ENCODE measurements at places on chromosomes 11 and 22.
A peak's percentile ranks its signal among the peaks of the same experiment; 100 is the strongest.

DNA sequence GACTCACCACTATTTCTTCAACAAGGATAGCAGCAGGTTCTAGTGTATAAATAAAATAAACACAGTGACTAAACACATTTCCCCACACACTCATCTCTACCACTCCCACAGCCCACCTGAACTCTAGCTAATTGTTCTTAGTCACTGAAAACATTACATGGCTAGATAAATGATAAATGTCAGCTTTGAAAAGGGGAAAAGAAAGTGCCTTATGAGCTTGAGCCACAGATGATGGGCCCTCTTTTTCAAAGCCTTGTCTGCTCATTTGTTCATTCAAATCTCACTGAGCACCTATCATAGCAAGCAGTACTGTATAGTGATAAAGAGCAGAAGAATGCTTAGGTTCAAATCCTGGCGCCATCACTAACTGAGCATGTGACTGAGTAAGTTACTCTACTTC is 58.3 kb downstream of the SIK3 start:
- DNase-seq: no peak

GRCh38 chr11:66243782-66244535 is 24.5 kb upstream of the RAB1B start:
- DNase-seq: no peak

DNA sequence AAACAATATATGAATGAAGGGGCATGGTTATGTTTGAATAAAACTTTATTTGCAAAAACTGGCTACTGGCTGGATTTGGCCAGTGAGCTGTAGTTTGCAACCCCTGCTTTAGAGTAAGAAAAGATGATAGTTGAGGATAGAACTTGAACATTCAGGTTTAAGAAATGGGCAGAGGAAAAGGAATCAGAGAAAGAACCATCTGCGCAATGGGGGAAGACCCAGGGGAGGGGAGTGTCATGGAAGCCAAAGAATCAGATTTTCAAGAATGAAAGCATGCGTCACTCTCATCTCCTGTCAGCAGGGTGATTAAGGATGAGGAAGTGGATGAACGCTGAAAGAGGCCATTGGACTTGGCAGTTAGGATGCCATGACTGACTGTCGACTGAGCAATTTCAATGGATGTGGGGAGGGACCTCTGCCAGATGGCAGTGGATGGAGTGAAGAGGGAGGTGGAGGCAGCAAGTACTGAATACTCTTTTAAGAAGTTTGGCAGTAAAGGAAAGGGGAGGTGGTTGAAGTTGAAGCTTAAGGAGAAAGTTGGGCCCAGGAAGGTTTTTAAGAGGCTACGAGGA is 21.2 kb downstream of the FAT3 start:
- no peak for DNase-seq

DNA sequence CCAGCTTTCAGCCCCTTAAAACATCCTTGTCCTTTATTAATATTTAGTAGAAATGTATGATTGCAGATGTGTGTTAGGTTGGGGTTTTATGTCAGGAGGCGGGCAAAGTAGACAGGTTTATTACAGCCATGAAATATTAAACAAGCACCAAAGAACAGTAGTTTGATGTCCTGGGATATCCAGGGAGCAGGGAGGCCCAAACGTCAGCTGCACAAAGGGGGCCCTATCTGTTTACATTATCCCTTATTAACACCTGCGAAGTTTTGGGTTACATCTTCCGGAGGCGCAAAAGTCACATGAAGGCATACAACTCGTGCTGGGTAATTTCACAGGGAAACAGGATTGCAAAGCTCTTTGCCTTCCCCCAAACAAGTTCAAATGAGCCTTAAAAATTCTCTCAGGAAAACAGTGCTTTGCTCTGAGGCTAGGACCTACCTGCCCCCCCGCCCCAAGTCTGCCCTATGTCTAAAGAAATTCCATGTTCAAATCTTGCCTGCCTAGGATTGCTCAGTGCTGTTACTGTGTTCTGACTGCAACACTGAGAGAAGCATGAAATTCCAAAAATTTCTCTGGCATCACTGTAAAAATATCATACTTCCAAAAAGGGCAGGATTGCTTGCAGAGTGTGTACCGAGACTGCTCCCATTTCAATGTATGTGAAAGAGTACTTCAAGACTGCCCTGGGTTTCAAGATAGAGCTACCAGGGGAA is 8.9 kb downstream of the MN1 start:
- DNase-seq: no peak

DNA sequence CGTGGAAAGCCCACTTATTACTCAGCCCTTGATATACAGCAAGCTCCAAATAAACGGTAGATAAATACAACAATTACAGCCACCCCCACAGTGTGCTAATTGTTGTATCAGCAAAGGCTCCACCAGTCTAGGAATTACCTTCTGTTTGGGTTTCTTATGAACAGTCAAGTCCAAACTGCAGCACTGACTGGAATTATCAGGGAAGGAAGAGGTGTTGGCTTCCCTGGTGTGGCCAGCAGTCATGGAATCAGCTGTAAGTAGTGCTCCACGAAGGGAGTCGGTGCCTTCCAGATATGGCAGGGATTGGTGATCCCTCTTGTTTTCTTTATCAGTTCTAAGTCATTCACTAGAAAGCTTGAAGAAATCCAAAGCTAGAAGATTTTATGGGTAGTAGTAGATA is 209.1 kb downstream of the SNX19 start:
- no peak for DNase-seq

DNA sequence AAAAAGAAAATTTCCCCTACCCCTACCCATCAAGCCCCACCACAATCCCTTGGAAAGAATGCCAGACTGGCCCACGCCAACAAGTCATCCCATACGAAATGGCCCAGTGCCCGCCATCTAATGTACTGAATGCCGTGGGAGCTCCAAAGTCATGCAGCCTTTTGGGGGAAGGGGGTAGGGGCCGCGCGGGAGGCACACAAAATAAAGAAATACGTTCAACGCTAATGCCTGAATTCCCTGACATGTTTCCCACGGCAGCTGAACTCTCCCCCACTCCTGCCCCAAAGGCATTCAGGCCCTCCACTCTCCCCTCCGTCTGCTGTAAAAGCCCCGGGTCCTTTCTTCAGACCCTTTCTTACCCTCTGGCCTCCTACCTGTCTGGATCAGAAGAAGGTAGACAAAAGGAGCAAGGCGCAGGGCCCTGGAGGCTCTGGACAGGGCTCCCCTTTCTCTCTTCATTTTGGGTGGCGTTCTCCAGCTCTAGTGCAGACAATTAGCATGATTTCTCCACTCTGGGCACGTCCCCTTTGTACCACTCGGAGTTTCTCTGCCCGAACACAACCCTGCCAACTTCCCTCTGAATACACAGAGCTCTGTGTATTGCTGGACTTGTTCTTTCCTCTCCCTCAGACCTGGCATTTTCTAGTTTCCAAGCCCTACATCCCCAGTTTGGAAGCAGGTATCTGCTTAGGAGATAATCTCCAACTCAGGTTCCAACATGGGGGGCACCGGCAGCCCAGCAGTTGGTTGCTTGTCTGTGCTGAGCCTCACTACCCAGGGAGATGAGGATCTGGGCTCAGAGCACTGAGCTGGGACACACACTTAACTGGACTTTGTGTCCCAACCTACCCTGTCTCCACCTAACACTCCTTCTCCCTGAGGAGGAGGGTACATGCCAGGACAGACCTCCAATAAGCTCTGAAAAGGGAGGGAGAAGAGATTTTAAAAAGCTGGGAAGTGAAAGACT is at the start of gene HEPACAM:
HEPACAM (minus strand) TSS at position 500 of the 967 bp plus-strand sequence; CDS start at position 459, 41 bp downstream.
- DNase-seq: no peak

DNA sequence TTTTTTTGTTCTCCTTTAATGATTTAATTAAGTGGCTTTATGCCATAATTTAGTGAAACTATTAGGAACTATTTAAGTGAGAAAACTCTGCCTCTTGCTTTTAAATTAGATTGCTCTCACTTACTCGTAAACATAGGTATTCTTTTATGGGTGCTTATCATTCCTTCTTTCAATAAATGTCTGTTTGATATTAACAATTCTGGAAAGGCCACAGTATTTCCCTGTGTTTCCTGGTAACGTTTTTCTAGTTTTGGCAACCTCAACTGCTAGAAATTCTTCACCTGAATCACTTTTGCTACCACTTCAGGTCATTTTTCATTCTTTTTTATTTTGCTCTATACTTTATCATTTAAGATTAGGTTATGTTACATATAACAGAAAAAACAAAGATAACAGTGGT is 19.9 kb upstream of the NCR3LG1 start:
- no peak for DNase-seq

DNA sequence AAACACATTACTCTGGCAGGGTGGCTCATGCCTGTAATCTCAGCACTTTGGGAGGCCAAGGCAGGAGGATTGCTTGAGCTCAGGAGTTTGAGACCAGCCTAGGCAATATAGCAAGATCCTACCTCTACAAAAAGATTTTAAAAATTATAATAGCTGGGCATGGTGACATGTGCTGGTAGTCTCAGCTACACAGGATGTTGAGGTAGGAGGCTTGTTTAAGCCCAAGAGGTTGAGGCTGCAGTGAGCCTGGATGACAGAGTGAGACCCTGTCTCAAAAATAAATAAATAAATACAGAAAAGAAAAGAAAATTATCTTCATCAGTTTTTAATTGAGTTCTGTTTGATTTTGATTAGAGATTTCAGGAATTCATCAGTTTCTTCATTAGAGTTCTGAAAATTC is 5.2 kb downstream of the CCDC134 start:
- no peak for DNase-seq

- DNase-seq: no peak
These were observed 497 bp upstream of the SYT12 start for GRCh38 chr11:67022341-67022933.

GRCh38 chr11:34826384-34826726 is 89.8 kb downstream of the APIP start:
- no peak for DNase-seq

GRCh38 chr11:34799848-34800247 is 116.3 kb downstream of the APIP start:
- no peak for DNase-seq

GRCh38 chr11:47606731-47607130 is 12.5 kb upstream of the C1QTNF4 start:
- no peak for DNase-seq

DNA sequence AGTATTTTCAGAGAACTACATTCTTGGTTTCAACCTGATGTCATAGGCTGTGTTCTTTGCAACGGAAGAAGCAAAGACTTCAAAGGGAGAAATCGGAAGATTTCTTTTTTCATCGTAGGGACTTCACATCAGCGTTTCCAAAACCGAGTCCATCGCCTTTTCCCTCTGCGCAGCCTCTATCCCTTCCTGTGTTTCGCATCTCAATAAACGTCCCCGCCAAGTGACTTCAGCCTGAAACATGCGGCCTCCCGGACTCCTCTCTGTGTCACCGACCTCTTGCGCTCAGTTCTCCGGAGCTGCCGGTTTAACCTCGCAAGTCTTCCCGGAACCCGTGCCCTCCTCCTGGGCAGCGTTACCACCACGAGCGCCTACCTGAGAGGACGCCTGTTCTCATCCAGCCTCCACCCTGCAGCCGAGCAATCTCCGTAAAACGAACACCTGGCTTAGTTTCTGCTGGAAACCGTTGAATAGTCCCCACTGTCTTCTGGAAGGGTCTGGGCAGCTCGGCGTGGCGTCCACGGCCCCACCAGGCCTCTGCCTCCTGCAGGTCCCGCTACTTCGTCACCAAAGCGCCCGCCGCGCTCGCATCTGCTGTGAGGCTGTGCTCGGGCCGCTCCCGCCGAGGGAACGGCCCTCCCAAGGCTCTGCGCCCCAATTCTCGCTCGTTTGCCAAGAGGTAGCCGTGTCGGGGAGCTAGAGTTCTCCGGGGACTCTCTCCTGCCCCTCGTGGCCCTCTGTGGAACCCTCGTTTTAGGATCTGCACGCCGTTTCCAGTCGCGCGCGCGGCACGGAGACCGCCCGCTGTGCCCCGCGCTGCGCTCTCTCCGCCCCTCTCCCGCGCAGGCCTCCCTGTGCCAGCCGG is at the start of gene GLB1L3:
GLB1L3 (plus strand) TSS at position 846 of the 862 bp plus-strand sequence. CDS start 362 bp downstream, outside the sequence.
- DNase-seq: peak; percentile 67

GRCh38 chr11:92969293-92969633 is 188 bp upstream of the MTNR1B start:
- no peak for DNase-seq

GRCh38 chr22:48096851-48097665 is 1334.6 kb downstream of the TBC1D22A start:
- no peak for DNase-seq

DNA sequence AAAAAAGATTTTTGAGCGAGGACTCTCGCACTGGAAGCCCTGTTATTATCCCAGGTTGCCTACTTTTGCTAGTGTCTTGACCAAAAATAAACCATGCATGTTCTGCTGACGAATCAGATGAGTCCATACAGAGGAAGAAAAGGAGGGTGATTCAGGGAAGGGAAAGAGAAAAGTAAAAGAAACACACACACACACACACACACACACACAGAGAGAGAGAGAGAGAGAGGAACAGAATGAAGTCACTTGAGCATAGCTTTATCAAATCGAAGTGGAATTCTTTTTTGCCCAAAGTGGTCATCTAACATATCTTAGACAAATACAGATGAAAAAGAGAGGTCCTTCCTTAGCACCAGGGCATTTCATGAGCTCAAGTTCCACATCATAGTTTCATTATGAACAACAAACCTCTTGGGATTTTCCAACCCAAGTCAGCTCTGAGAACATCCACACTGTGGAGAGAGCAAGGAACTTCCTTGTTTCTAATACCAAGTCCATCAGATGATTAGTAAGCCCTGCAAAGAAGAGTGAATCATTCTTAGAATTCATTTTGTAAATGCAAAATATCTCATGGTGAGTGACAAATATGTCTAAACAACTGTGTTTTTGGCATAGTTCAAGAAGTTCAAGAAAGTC is 7.7 kb upstream of the MMP12 start:
- DNase-seq: no peak

DNA sequence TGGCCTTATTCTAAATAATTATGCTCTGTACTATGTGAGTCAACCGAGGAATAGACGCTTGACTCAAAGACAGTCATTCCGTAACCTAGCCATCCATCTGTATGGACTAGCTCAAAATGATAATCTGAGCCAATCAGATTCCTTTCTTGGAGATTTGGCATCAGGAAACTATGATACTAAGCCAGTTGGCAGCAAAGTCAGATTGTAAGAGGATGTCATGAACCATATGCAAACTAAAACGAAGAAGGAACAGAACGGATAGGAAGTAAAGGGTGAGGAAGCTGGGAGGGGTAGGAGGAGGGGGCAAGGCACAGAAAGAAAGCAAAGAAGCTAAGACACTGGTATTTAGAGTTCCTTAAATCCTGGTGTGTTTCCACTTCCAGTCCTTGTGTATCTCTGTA is 10.7 kb upstream of the SESN3 start:
- no peak for DNase-seq

GRCh38 chr11:59510941-59511589 is at the start of gene OR4D9:
Gene OR4D9 (plus strand): TSS chr11:59511539. CDS start chr11:59514913, 3,374 bp downstream.
- no peak for DNase-seq

GRCh38 chr11:108906329-108906728 is 241.5 kb downstream of the DDX10 start:
- no peak for DNase-seq

GRCh38 chr22:24380220-24380904 is 47.0 kb upstream of the ADORA2A start:
- DNase-seq: no peak

DNA sequence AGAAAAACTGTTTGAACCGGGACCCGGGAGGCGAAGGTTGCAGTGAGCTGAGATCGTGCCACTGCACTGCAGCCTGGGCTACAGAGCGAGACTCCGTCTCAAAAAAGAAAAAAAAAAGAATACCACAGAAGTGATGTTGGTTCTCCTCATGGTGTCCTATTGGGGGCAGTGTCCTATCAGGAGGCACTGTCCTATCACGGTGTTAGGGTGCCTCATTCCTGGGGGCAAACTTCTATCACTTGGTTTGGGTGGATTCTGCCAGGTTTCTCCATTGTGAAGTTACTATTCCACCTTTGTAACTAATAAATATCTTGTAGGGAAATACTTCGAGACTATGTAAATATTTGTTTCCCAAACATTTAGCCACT is 19.6 kb downstream of the PRR14L start:
- DNase-seq: no peak
